ENCODE measurements at places on chromosomes 4 and X. TPM values are rescaled to one million over a fixed set of nuclear protein-coding genes. Genes with fewer than 3 reads are reported as not detected.

HSFX4 gene
- polyA plus RNA-seq = not detected

GAGE12E gene
- not detected for polyA plus RNA-seq

PABPC4L gene
- polyA plus RNA-seq = 0.97 TPM

DNA sequence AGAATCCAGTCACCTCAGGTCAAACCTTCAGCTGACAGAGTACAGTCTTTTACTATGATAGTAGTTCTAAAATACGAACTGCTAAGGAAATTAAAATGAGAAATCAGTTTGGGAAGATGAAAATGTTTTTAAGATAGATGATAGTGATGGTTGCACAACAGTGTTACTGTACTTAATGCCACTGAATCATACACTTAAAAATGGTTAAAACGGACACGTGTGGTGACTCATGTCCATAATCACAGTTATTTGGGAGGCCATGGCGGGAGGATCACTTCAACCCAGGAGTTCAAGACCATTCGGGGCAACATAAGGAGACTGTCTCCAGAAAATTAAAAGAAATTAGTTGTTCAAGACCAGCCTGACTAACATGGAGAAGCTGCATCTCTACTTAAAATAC, 41.4 kb downstream of the ABHD18 start:
- no peak for DNase-seq

DNA sequence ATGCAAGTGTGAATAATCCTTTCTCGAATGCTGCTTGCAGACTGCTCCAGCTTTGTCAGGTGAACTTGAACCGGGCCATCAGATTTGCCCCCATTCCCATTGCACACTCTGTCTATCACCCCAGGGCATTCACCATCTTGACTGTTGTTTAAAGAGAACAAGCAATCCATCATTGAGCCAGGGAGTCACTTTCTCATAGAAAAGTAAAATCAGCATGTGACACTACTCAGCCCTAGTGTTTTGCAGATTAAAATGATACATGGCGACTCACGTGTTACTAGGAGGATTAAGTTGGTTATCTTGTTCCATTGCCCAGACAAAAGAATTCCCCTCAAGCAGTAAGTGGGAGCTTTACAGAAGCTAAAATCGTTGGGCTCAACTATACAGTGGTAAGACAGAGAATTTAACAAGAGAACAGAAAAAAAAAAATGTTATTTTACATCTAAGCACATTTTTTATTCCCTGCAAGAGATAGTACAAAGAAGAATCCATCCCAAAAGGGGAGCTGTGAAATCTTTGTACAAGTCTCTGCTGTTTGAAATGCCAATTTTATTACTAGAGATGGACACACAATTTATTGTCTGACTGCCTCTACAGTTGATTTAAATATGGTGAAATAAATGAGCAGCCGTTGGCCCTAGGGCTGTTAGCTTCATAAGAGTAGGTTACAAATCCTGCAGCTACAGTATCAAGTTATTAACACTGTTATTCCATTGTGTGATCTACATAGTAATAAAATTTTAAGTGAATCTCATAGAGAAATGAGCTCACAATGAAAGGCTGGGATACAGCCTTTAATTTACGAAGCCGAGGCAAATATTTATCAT, 67.5 kb downstream of the NEUROG2 start:
- no peak for DNase-seq

DNA sequence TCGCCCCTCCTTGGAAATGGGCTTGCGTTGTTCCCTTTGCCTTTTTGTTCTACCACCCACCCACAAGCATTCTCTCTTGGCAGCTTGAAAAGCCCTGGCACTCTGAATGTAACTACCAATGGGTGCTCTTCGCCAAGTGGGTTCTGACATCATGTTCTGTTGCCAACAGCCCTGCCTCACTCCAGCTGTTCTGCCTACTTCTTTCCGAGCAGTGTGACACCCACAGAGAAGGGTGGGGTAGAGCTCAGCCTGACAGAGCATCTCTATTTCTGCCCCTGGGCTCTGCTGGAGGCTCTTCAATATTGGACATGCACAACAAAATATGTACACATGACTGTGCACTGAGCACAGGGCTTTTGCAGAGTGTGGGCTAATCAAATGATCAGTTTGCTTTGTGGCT, 15.6 kb upstream of the EXOSC9 start:
- DNase-seq = no peak

GRCh38 chr4:83043801-83044407, 8.9 kb downstream of the COPS4 start:
- no peak for DNase-seq

All from right cardiac atrium (tissue), 5 donors.